ENCODE measurements at places on chromosomes 3 and 15. TPM values are rescaled to one million over a fixed set of nuclear protein-coding genes. Genes with fewer than 3 reads are reported as not detected.

The FAM131A gene
- total RNA-seq = 55.4 TPM

The KBTBD13 gene
- total RNA-seq = 0.63 TPM

The CHRFAM7A gene
- total RNA-seq = 7.6 TPM

The CNTN3 gene
- total RNA-seq = 6.5 TPM

The ABHD17C gene
- total RNA-seq = 3.0 TPM

The LTK gene
- total RNA-seq = 0.81 TPM

DNA sequence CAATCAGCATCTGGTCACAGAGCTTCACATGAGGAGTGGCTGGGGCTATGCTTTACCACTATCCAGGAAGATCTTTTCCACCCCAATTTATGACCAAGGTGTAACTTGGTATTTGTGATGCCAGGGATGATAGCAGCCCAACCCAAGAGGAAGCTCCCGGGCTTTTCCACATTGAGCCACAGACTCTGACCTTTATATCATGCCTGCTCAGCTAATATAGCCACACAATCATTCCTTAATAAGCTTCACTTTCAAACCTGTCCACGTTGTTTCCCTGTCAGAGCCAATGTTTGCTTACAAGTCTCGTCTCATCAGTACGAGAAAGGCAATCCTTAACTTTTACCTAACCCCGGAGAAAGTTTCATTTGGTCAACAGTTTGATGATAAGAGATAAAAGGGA is 330.9 kb downstream of the SHQ1 start:
- DNase-seq = no peak

- DNase-seq = no peak
Observed at GRCh38 chr3:47978386-47978785, 37.8 kb downstream of the MAP4 start.

GRCh38 chr3:50671331-50671730 is 3.4 kb upstream of the DOCK3 start:
- no peak for DNase-seq

DNA sequence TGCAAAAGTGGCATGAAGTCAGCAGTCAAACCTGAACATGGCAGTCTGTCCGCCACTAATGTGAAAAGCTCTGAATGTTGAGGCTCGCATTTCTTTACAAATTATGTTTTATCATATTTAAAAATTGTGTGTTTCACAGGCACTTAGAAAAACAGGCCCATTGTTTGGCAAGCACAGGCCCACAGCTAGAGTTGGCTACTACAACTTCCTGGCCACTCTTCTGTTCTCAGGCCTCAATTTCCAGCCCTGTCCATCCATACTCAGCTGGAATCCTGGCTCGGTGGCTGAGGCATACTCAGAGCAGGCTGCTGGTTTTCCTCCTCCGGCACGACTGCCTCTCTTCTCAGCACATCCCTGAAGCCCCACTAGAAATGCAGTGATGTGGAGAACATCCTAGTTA is 44.3 kb downstream of the C2CD4B start:
- DNase-seq = no peak

GRCh38 chr3:15926871-15927270 is 129.1 kb upstream of the ANKRD28 start:
- no peak for DNase-seq

DNA sequence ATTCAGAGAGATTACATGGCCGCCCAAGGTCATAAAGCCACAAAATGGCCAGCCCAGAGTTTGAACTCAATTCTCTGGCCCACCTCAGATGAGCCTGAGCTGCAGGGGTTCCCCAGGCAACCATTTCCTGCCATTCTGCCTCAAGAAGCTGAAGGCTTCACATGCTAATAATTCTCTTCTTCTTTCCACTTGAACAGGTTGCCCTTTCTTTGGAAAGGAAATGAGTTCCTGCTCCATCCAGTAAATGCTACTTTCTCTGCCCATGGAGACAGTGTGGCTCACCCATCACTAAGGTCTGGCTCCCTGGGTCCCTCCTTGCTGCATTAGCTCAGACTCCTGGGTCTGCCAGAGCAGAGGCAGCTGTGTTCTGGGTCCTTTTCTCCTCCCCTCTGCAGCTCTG is 48.2 kb downstream of the TRIM42 start:
- DNase-seq = no peak

GRCh38 chr3:52046902-52047239 is 9.5 kb downstream of the DUSP7 start:
- DNase-seq = no peak

- no peak for DNase-seq
Observed at GRCh38 chr15:80764535-80764934, 14.6 kb upstream of the CEMIP start.

- DNase-seq = no peak
Observed at GRCh38 chr15:101329309-101329863, 34.3 kb upstream of the SNRPA1 start.
